ENCODE measurements at places on chromosomes 4 and X.

GRCh38 chr4:185143601-185143969 lies 519 bp downstream of the SLC25A4 start:
- peak; percentile 40 for DNase-seq

DNA sequence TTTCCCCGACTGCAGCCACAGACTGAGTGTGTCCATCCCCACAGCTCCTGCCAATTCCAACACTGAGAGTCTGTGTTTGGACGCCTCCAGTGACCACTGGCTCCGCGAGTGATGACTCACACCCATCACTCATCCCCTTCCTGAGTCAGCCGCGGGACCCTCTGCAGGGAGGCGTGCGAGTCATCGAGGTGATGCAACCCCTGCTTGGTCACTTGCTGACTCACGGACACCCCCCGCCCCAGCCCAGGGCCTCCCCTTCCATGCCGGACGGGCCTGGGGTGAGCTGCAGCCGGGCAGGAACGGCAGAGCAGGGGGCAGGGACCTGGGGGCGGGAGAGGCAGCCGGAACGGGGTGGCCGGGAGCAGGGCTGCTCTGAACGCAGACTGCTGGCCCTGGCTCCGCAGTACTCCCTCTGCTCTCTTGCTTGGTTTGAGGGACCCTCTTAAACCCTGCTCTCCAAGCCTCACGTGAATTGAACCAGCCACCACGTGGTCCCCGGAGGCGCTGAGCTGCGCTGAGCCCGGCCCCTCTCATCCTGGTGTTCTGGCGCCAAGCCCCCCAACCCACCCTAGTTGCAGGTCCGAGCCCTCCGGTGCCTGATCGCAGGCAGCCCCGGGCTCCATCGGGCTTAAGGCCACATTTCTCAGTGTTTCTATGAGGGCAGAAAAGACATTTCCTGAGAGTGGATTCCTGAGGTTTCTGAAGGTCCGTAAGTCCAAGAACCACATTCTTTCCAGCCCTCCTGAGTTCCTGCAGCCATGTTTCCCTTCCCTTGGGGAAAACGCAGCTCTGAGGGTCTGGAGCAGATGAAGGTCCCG lies 32.4 kb downstream of the FGFRL1 start:
- peak; percentile 98 for DNase-seq

GRCh38 chr4:47839259-47839658 lies 1.4 kb upstream of the CORIN start:
- peak; percentile 24 for DNase-seq

DNA sequence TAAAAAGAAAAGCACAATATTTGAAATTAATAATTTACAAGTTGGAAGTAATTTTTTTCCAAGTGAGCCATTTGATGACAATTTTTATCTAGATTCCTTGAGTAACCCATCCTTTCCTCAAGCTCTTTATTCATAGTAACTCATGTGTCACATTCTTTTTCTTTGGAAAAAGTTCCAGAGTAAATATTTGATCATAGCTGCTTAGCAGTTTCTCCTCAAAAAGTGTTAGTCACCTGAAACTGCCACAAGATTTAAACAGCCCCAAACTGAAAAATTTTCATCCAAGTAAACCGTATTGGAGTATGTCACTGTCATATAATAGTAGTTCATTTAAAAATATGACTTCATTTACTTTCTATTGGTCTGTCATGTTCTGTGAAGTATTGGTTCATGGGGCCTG lies 94.6 kb upstream of the CASK start:
- no peak for DNase-seq

GRCh38 chrX:39159921-39160507 lies 358.8 kb downstream of the MID1IP1 start:
- no peak for DNase-seq

DNA sequence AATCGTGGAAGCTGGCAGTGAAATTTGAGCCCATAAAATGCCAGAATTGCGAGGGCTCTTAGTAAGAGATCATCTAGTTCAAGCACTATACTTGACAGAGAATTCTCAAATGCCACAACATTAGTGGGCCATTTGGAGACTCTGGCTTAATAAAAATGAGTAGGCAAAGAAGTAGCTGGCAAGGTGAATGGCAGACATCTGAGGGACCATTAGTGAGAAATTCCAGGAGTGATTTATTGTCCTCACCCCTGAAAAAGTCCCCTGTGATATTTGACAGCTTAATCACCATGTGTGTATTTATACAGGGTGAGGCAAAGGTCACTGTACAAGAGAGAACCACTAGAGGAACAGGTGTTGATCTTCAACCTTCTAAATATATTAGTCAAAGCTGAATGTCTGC lies 207.5 kb downstream of the CHRDL1 start:
- no peak for DNase-seq

- DNase-seq = no peak
Observed at GRCh38 chr4:32135642-32136041, 1415.5 kb downstream of the PCDH7 start.

DNA sequence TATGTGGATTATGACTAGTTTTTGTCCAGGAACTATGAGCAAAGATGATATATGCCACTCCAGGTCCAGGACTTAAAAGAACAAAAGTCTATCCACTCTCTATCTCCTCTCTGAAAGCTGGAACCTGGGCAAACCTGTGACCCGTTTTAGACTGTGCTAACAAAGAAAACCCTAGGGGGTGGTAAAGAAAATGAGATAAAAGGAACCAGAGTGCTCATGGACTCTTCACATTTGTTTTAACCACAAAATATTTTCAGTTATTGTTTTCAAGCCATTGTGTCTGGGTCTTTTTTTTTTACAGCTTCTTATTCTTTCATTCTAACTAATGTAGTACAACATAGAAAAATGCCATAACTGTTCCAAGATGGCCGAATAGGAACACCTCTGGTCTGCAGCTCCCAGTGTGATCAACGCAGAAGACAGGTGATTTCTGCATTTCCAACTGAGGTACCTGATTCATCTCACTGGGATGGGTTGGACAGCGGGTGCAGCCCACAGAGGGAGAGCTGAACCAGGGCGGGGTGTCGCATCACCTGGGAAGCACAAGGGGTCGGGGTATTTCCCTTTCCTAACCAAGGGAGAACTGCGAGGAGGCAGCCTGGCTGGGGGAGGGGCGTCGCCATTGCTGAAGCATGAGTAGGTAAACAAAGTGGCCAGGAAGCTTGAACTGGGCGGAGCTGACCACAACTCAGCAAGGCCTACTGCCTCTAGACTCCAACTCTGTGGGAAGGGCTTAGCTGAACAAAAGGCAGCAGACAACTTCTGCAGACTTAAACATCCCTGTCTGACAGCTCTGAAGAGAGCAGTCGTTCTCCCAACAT lies 45.1 kb downstream of the CHM start:
- no peak for DNase-seq

DNA sequence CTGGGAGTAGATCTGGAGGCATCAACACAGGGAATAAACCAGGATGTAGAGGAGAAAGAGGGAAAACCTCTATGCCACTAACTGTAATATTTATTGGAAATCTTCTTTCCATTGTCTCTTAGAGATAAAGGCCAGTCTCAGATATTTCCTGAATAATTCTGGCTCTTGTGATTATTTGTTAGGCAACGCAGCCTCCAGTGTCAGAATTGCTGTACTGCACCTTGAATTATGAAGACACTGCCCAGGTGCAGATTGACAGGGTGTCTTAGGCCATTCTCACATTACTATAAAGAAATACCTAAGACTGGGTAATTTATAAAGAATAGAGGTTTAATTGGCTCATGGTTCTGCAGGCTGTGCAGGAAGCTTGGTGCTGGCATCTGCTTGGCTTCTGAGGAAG lies 100.7 kb upstream of the ZDHHC15 start:
- no peak for DNase-seq

DNA sequence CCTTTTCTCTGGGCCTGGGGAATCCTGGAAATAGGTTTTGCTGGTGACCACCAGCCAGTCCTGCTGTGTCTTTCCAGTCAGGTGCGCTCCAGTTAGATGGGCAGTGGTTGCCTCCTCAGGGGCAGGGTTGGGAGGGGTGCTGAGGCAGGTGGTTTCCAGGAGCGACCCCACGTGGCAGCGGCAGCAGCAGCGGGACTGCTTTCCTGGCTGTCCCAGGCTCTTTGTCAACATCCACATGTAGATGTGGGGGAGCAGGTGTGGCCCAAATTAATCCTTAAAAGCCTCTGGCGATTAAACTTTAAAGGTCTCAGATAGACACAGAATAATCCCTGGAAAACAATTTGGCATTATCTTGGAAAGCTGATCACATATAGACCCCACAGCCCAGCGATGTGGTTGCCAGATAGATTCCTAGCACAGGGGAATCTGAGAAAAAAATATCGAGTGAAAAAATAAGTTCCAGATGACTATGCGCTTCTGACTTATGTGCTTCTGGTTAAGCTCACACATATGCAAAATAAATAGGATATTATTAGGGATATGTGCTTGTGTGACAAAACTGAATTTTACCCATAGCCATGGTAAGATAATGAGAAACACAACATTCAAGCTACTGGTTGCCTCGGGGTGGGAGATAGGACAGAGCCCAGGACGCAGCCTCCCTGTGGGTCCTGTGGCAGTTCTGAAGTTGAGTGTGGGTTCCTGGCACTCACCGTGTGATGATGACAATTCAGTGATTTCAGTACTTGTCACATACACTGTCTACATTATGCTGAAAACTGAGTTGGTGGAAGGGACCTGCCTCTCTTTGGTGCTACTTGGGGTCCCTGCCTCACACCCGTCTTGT lies 336.4 kb downstream of the ARHGAP10 start:
- no peak for DNase-seq

GRCh38 chrX:110675886-110676285 lies 119.7 kb downstream of the CHRDL1 start:
- no peak for DNase-seq

- DNase-seq = peak; percentile 5
Observed at GRCh38 chr4:172515266-172515879, 653.2 kb upstream of the GALNT7 start.

DNA sequence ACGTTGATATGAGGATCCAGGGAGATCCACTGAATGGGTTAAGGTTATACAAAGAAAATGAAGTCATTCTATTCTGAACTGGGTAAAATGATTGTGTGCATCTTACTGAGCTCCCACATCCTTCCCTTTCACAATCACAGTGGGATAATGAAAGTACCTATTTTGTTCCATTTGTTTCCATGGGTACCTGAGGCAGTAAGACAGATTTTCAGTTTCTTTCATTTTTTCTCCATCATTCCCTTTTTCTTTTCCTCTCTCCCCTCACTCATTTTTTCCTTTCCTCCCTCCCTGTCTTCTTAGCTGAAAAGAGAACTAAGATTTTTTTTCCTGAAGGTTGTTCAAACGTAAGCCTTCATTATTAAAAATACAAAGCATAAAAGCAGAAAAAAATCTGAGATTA lies 4.6 kb downstream of the GRIA2 start:
- no peak for DNase-seq

- no peak for DNase-seq
Observed at GRCh38 chr4:7762376-7763030, 177.2 kb downstream of the AFAP1 start.

DNA sequence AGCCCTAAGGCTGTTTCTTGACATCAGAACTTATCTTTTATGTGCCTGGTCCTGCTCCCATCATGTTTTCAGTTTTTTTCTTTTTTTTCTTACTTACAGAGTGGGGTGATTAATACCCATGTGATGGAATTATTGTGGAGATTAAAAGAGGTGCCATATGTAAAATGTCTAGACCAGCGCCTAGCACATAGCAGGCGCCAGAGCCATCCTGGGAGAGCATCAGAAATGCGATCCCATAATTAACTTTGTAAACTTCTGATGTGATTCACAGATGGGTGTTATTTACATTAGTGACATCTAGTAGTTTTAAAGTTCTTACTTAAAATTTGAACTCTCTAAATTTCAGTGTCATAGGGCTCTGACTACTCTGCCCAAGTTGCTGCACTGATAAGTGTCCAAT lies 66.2 kb upstream of the PGRMC2 start:
- no peak for DNase-seq

DNA sequence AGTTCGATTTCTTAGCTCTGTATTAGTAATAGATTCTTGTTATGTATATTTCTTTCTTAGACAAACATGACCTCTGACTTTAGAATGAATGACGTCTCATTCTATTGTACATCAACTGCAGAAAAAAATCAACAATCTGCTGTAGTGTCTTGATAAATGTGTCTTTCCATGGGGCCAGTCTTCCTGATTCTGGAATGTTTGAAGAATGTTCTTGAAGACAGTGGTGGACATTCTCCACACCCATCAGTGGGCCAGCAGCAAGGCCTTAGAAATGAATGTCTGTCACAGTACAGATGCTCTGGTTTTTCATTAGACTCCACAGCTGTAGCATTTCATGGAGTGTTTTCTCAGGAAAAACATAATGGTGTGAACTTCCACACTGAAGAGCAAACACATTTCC lies 63.2 kb upstream of the FAM47B start:
- no peak for DNase-seq

GRCh38 chr4:140255927-140256326 lies 101.9 kb upstream of the MAML3 start:
- no peak for DNase-seq

- no peak for DNase-seq
Observed at GRCh38 chrX:135421932-135422809, at the start of gene SMIM10L2A. TSS of gene SMIM10L2A (plus strand) at chrX:135421944. CDS start at chrX:135422132, 188 bp downstream.

GRCh38 chr4:78650106-78651024 lies 98.8 kb downstream of the ANXA3 start:
- DNase-seq = peak; percentile 47

- no peak for DNase-seq
Observed at GRCh38 chr4:113503691-113504090, 257.8 kb downstream of the CAMK2D start.

DNA sequence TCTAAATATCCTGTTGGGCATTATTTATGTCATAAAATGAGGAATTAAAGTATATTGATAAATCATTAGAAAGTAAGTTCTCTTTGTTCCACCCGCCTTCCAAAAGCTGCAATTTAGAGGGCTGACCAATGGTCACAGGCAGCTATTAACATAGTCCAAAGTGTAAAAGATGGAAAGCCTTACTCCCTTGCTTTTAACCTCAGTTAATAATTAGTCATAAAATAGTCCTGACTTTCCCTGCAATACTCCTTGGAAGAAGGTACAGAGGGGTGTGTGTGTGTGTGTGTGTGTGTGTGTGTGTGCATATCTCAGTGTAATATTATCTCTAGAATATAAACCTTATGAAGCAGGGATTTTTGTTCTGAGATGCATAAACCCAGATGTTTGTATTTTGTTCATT lies 275.4 kb downstream of the FAT4 start:
- DNase-seq = no peak

DNA sequence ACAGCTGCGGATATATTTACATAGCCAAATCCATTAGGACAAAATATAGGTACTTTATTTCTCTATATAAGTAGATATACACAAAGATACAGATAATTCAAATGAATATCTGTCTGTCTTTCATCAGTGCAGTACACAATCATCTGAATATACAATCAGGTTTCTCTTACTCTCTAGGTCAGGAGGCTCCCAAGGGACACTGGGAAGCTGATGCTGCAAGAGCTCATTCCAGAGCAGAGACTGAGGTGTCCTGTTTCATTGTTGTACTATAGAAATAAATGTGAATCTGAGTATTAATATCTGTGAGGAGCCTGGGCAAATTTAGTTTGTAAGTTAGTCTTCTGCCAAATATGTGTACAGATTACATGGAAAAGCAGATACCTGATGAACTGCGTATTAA lies 4.2 kb downstream of the TLL1 start:
- DNase-seq = no peak

DNA sequence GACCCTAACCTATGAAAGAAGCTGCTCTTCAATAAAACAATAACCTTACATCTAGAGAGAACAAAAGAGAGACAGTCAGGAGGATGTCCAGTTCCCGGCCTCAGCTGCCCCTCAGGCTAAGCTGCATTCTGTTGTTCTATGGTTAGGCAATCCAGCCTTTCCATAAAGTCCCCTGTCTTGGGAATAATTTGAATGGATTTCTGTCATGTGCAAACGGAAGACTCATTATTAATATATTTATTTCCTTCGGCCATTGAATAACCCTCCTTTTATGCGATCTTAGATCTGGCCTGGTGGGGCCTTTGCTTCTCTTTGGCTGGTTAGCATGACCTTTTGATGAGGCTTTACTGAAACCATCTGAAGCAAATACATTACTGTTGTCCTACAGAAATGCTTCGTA lies 80.1 kb downstream of the ANKRD50 start:
- no peak for DNase-seq

Data from hepatic stellate cell (primary cell).